Occipital lobe (tissue), 3 donors: ENCODE measurements at places on chromosomes 7 and 10.

- peak; percentile 74 for DNase-seq
Measured at GRCh38 chr10:21516242-21517131, 9.0 kb downstream of the SKIDA1 start.

DNA sequence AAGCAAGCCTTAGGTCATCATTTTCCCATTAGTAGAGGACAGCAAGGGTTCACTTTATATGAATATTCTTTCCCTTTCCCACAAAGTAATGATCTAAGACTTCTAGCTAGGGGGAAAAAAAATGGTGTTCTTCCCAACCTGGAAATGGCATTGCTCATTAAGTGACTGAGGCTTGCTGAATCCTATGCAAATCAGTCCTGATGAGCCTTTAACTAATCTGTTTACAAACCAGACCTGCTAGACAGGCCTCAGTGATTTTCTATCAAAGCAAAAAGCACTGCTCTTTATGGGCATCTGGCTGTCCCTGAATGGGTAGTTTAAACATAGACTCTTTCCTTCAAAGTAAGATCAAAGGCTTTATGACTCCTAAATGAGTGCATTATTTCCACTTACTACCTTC is 146.3 kb downstream of the HIBADH start:
- no peak for DNase-seq

GRCh38 chr10:114822444-114823076 is 980 bp downstream of the FHIP2A start:
- no peak for DNase-seq

DNA sequence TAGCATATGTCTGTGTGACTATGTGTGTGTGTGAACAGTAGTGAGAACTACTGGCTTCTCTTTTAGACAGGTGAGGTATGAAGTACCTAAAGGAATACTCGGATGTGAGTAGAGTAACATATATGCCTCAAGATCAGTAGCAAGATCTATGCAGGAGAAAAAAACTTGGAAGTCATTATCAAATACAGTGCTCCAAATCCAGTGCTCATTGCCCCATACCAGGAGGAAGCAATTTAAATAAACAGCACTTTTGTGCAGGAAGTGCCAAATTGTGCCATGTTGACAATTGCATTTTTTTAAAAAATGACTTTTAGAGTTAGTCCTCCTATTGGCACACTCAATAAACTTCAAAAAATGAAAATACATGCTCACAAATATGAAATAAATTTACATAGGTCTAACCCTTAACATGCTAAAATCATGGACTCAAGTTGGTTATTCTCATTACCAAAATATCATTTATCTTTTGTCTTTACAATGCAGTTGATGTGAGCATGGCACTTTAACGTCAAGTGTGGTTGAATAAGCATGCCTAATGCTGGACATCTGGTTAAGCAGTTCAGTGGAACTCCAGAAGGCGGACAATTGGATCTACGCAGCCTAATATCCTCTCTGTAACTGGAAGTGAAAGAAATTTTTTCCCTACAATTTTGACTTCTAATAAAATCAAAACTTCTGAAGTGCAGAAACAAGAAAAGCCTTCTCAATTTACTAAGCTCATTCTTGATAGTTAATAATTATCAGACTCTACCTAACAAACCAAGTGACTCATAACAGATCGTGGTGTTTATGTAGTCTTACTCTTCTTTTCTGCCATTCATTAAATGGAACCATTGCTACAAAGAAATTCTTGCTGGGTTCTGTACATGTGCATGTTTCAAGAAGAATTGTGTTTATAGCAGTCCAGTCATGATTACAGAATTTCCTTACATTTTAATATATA is 195.2 kb downstream of the MDFIC start:
- no peak for DNase-seq

GRCh38 chr7:121578669-121579068 is 182.6 kb upstream of the FAM3C start:
- DNase-seq, result no peak

DNA sequence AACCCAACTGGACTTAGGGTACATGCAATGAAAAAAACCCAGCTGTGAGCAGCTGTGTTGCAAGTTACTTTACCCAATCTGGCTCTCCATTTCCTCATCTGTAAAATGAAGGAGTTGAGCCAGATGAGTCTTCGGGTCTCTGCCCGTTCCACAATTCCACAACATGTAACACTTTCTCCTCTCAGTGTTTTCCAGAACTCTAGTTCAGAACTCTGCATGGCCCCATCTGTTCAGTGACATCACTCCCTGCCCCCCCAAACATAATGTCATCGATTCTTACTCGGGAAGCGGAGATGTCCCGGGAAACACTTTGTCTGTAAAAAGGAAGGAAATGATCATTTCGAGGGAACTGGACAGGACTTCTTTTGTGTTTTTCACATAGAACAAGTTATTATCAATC is 2.5 kb downstream of the SH3PXD2A start:
- DNase-seq, result no peak

GRCh38 chr10:30944005-30944404 is 87.7 kb downstream of the ZNF438 start:
- DNase-seq, result no peak

GRCh38 chr10:1249142-1249920 is 193.1 kb downstream of the WDR37 start:
- DNase-seq, result no peak

- DNase-seq, result no peak
Measured at GRCh38 chr7:53113424-53113823, 78.0 kb downstream of the POM121L12 start.

DNA sequence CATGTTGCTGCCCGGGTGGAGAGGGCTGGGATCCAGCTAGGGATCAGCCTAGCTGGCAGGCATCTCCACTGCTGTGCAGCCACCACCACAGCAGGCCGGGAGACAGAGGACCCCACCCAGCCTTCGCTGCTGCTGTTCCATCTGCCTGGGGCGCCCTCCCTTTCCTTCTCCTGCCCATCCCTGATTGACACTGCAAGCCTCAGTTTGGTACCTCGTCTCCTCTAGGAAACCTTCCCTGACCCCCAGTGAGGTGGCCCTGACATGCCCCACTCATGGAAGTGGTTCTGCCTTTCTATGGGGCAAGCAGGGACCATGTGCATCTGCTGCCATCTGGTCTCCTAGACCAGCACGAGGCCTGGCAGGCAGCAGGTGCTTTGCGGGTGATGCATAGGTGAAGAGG is 30.4 kb upstream of the DPYSL4 start:
- DNase-seq, result no peak

DNA sequence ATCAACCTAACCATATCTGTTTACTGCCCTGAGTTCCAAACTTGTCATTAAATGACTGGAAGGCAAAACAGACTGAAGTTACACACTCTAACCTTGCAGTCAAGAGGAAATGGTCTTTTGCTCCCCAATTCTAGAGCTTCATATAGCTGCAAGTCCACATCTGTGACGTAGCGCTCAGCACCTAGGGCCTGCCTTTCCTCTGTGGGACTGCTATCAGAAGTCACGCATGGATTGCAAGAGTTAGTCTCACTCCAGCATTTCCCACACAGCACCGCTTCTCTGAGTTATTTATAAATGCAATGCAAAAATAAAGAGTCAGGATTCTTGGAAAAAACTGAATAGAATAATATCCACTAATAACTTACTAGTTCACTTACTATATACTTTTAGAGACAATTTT is 96.9 kb downstream of the ELMO1 start:
- no peak for DNase-seq

DNA sequence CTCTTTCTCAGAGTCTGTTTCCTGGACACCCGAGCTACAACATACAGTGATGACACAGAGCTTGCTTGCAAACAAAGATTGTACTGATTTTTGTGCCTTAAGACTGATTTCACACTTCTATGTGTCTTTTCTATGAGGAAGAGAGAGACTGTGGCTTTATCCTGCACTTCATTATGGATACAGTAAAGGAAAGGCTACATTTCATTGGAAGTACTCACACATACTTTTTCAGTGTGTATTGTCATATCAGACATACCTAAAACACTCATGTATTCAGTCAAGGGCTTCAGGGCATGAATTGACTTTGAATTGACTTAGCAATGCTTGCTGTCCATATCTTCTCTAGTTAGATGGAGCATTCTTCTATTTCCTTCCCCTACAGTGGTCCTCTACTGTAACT is 135.5 kb upstream of the IMMP2L start:
- no peak for DNase-seq

DNA sequence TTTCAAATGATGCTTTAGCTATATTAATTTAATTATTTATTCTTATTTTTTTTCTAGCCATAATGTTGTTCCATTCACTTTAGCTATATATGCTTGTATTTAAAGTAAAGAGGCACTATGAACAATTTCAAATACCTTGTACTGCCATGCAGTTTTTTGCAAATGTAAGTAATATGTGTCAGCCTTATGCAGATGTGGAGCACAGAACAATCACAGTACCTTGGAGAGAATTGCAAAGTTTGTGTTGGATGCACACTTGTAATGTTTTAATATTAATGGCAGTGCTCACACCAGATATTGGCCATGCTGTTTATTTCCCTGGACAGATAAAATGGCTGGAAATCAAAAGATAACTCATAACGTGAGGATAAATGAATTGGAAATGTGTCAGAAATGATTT is 663.5 kb upstream of the SEMA3D start:
- no peak for DNase-seq

- no peak for DNase-seq
Measured at GRCh38 chr7:127976056-127976737, 55.0 kb downstream of the LRRC4 start.

GRCh38 chr7:105196473-105196872 is 182.5 kb downstream of the KMT2E start:
- no peak for DNase-seq

- DNase-seq, result peak; percentile 13
Measured at GRCh38 chr10:46255801-46256747, 30.7 kb upstream of the ANTXRL start.

DNA sequence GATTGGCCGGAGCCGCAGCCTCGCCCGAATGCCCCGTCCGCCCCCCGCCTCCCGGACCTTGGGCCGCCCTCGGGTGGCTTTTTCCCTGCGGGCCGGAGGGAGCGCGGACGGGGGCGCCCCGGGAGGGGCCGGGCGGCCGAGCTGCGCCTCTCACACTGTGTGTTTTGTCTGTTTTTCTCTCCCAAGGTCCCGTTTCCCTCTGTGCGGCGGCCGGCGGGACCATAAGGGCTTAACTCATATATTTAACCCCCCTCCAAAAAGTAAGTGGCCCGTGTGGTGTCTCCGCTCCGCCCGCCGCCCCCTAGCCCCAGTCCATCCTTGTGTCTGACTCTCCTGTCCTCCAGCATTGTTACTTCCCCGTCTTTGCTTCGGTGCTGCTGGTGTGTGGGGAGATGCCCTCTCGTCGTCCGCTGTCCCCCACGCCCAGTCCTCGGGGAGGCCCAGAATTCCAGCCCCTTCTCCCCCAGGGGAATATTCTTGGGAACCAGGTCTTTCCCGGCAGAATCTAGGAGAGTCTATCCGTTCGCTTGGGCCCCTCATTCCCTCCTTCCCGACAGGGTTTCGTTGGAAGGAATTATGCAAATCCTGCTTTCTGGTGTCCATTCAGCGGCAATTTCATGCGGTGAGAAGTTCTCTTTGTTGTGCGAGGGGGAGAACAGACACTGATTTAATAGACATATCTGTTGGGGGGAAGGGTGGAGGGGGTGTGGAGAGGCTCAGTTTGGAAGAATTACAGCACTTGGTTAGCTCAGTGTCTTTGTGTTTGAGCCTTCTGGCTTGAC is 1.3 kb downstream of the LCOR start:
- no peak for DNase-seq

GRCh38 chr7:113283861-113284260 is 165.5 kb upstream of the SMIM30 start:
- no peak for DNase-seq
